Right atrium auricular region (tissue), 2 donors: ENCODE measurements at places on chromosomes 1 and 21.

- DNase-seq = no peak
Measured at GRCh38 chr1:161480381-161481035, 24.7 kb upstream of the FCGR2A start.

- DNase-seq = no peak
Measured at GRCh38 chr1:65393928-65394327, 26.5 kb upstream of the LEPR start.

DNA sequence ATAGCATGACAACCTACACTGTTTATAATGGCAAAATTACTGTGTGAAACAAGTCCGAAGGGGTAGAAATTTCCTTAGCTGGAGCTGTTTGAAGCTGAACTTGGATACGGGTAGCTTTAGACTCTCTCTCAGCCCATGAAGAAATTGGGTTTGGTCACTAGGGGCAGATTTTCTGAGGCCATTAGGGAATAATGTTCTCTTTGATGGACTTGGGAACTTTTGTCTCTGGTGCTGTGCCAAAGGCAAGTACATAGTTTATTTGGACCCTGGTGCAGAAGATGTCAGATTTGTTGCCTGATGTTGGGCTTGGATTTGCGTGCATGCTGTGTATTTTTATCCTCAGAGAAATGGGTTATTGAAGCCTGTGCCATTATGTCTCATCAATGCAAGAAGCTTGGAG lies 109.6 kb downstream of the VPS13D start:
- no peak for DNase-seq

DNA sequence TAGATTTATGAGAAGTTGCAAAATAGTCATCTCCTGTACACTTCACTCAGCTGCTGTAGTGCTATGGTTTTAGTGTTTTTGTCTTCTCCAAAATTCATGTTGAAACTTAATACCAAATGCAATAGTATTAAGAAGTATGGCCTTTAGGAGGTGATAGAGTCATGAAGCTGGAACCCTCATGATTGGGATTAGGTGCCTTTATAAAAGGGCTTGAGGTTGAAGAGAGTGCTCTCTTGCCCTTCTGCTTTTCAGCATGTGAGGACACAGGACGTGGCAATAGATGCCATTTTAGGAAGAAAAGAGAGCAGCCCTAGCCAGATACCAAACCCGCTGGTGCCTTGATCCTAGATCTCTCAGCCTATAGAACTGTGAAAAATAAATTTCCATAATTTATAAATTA lies 87.6 kb downstream of the CTH start:
- no peak for DNase-seq

- DNase-seq = no peak
Measured at GRCh38 chr1:5708346-5709245, 283.6 kb downstream of the NPHP4 start.

DNA sequence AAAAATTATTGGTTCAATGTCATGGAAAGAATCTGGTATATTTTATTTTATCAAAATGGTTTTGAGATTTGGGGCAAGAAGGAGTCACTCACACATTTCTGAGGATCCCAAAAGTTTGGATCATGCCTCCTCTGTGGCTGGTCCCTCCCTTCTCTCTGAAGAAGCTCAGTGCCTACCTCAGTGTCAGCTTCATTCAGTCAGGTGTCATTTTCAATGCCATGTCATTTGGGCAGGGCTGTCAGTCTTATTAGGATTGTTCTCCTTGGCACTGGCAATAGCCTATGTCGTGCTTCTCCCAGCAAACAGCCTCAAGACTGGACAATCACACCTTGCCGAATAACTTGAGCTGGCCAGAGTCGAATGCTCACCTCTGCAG lies 264.5 kb upstream of the CAMK1G start:
- no peak for DNase-seq

DNA sequence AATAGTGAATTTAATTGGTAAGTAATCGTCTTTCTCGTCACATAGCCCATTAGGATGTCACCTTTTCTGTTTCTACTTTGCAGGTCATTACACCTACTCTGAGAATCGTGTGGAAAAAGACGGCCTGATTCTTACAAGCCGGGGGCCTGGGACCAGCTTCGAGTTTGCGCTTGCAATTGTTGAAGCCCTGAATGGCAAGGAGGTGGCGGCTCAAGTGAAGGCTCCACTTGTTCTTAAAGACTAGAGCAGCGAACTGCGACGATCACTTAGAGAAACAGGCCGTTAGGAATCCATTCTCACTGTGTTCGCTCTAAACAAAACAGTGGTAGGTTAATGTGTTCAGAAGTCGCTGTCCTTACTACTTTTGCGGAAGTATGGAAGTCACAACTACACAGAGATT lies 23.3 kb downstream of the PARK7 start:
- DNase-seq = no peak

DNA sequence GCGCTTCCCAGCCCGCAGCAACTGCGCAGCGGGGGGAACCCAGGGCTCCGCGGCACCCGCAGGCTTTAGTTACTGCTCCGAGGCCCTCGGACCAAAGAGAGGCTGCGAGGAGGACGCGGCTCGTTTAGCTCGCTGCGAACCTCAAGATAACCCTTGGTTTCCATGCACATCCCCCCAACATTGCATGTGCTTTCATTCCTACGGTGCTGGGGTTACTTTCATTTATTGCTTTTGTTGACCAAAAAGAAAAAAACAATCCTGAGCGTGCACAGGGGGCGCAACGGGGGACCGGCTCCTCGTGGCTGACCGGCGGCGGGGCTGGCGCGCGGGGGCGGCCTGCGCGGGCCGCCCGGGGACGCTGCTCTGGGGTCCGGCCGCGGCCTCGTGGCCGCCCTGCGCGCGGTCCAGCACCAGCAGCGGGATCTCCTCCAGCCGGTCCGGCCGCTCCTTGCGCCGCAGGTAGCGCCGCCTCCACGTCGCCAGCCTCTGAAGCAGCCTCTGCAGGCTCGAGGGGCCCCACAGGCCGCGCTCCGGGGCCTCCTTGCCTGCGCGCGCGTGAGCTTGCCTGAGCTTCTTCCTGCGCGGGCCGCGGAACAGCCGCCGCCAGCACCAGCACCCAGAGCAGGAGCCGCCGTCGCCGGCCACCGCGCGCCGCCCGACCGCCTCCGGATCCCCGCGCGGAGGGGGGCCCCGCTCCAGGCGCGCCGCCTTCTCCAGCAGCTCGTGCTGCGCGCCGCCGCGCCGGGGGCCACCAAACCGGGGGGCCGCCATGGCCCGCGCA lies 77.4 kb downstream of the DESI2 start:
- DNase-seq = no peak

DNA sequence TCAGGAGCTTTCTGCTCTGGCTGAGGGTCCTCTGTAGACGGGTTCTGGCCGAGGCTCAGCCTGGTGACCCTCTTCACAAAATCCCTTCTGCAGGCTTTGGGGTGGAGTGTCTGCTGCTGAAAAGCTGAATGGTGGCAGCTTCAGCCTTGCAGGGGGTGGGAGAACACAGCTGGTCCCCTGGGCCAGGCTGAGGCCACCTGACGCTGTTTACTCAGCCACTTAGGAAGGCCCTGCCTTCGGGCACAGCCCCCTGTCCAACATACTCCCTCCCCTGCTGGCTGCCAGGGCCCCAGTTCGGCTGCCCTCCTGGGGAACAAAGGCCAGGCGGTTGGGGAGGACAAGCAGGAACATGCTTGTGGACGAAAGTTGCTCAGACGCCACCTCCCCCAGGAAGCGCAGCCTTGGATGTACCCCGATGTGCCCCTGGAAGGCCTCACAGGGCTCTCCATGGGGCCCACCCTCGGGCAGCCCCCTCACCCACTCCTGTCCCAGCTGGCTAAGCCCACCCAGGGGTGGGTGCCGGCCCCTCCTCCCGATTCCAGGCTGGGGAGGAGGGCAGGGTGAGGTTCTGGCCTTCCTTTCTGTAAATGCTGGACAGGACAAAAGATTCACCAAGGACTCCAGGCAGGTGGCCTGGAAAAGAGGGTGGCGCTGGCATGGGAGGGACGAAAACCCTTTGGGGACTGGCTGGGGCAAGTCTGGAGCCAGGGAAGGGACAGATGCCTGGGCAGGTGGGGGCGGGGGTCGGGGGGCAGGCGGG lies at the start of gene ANKRD65:
TSS of gene ANKRD65 (minus strand) at position 130 of the 760 bp plus-strand sequence. CDS start 271 bp downstream, outside the sequence.
- DNase-seq = no peak

DNA sequence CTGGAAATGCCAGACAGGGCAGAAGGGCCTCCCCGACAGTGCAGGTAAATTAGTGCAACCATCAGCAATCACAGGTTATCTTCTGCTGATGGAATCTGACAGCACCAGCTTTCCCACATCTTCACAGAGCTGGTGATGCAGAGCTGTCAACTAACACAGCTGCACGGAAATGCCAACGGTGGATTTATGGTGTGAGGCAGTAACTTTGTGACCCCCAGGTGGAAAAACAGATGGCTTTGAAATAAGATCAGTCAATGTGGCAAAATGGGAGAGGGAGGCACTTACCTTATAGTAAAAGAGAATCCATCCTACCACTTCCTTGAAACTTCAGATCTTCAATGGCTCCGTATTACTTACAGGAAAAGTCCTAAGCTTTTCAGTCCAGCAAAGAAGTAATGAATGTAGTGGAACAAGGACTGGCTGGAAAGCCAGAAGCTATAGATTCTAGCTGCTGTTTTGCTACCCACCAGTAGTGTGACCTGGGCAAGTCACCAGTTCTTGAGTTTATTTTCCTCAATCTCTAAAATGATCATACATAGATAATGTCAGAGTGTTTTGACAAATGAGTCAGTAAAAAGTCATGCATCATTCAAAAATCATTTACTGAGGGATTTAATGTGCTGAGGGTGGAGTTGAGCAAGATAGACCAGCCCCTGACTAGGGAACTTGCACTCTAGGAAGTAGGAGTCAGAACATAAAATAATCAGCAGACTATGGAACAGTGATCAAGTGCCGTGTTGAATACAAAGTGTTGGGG lies 245.7 kb upstream of the JUN start:
- no peak for DNase-seq

DNA sequence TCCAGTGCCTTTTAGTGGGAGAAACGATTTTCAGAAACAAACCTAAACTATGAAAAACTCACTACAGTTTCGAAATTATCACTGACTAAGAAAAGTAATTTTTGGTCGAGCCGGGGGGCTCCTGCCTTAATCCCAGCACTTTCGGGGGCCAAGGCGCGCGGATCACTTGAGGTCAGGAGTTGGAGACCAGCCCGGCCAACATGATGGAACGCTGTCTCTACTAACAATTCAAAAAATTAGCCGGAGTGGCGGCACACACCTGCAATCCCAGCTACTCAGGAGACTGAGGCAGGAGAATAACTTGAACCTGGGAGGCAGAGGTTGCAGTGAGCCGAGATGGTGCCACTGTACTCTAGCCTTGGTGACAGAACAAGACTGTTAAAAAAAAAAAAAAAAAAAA lies 3.0 kb downstream of the CFHR3 start:
- no peak for DNase-seq

DNA sequence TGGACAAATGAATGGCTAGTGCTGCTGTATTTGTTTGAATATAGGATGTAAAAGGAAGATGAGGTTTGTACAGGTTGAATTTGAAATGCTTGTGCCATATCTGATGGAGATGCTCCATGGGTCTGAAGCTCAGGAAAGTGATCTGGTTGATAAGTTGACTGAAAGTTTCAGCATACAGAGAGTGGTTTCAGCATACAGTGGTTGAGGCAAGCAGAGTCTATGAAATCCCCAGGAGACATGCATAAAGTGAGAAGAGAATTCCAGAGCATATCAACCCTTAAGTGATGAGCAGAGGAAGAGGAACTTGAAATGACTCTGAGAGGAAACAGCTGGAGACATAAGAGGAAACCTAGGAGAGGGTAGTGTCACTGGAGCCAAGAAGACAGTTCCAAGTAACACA lies 21.7 kb downstream of the TCHHL1 start:
- no peak for DNase-seq

GRCh38 chr1:12383786-12384185 lies 154.0 kb downstream of the VPS13D start:
- DNase-seq = no peak

DNA sequence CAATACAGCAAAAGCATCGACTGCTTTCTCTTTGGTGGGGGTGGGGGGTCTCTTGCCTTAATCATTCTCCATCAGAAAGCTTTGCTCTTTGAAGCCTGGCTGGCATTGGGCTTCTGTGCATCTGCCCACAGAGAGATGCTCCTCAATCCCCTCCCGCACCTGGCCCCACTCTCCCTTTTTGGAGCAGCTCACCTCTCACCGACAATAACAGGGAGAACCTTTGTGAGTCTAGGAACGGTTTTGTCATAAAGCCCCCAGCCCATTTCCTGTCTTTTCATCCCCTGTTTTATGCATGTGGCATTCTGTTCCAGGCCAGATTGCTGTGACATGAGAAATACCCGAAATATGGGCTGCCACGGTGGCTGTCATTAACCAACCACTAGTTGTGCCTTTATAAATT lies 469.0 kb upstream of the VAMP3 start:
- no peak for DNase-seq

DNA sequence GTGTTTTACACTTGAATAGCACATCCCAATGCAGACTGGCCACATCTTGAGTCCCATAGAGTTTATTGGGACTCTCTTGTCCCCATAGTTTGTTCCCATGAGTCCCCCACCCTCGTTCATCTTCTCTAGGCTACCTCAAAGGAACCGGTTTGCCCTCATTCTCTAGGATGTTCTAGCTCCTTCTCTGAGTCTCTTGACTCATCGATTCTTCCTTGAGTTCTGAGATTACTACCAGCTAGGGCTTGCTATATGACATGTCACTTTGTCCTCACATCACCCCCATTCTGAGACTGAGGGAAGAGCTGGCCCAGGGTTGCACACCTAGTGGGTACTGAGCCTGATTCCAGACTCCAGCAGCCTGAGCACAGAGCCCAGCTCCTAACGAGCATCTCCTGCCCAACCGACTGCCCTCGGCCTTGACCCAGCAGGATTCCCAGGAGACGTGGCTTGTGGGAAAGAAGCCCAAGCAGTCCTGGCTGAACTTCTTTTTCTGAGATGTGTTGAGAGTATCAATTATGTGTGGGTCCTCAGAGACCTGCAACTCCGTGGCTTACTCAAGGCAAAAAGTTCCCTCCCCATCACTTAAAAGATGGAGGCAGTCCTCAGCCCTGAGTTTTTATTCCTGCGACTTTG lies 42.0 kb downstream of the TMEM51 start:
- DNase-seq = no peak

- no peak for DNase-seq
Measured at GRCh38 chr21:15539376-15539775, 190.4 kb upstream of the USP25 start.

DNA sequence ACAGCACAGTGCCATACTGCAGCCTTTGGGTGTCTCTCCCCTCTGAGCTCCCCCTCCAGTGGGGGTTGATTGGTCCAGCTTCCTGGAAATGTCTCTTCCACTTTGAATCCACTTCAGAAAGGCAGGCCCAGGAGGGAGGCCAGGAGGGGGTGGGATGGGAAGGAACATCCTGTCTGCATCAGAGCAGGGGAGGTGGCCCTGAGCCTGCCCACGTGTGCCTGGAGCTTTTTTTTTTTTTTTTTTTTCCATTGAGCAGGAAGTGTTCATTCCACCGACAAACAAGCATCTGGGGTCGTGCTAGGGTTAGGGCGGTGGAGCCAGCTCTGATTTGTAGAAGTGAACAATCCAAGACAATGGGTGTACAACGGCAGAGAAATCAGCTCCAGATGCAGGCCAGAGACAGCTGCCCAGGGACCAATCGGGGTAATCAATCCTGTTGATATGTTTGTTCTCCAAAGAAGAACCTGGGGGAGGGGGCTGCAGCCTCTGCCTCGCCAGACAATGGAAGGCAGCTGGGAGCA lies 93.3 kb downstream of the SSBP3 start:
- DNase-seq = no peak
